ENCODE measurements at places on chromosomes 12 and 14.

DNA sequence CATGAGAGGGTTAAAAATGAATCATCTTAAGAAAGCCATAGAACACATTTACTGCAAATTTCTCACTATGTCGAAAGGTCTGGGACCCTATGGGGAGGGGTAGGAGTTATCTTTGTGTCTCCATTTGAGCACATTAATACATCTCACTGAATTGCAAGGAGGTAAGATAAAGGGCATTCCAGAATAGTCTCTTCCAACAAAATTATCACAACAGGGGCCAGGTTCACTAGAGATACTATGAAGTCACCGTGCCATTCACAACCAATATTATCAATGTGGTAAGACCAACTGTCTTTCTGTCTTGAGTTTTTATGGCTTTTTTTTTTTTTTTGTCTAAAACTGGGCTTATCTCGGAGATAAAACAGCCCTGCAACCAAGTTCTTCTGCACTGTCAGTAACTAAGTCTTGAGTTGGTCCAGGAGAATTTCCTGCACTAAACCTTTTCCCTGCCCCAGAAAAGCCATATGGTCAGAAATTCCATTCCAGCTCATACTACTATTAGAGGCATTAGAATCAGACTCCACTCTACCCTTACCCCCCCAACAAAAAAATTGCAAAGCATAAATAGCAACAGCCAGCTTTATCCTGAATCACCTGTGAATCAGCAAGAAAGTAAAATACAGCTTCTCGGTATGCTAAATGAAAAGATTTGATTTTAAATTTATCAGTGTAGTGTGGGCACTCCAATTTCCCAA is 79.7 kb downstream of the PTPRR start:
- H3K27me3 ChIP-seq = no peaks in the 10 kb centered on the region
- no peaks in the 10 kb centered on the region for H3K36me3 ChIP-seq
- no peaks in the 10 kb centered on the region for H3K4me1 ChIP-seq
- no peak for DNase-seq
- H3K4me3 ChIP-seq = no peak overlapping the region

- H3K27ac ChIP-seq = no peak overlapping the region
- no peak for DNase-seq
- no peak overlapping the region for H3K4me3 ChIP-seq
- H3K36me3 ChIP-seq = no peaks in the 10 kb centered on the region
These were observed 82.6 kb downstream of the CCDC92 start for GRCh38 chr12:123889848-123890535.

DNA sequence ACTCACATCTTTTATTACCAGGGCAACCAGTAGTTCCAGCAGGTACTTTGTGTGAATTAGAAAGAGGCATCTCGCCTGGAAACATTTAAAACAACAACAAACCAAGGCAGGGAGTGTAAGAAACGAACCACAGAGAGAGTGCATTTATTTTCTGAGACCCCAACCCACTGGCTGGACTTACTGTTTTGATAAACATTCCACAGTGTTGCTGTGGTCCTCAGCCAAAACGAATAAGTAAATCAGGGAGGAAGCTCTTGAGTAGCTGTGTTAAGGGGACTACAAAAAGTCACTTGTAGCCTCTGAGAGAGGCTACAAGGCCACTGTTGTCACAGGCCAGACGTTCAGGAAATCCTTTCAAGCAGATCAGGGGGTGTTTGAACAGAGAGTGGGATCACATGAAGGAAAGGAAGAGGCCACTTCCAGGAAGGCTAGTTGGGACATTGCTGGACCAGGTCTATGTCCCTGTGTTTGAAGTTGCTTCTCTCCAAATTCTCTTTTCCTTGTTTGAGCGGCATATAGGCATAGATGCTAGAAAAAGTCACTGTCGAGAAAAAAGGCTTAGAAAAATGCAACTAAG is 33.8 kb downstream of the DMAC2L start:
- H3K4me1 ChIP-seq = peaks cover 26% of the 10 kb centered on the region
- H3K4me3 ChIP-seq = no peak overlapping the region
- no peak for DNase-seq

DNA sequence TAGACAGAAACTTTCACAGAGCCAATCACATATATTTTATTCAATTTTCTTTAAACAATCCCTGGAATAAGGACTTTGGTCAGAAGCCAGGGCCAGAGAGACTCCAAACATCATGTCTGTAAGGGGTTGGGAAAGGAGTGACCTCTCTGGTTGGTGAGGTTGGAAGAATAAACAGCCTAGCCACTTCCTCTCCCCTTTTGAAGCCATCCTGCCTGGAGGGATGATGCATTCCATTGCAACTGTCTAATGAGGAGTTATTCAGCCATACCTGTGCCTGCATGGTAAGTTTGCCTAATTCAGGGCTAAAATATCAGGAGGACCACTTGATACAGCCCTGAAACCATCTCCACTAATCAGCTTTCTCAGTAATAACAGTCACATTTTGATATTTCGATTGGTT is 299.8 kb downstream of the KCNH5 start:
- H3K4me1 ChIP-seq = no peaks in the 10 kb centered on the region
- H3K36me3 ChIP-seq = no peaks in the 10 kb centered on the region
- no peaks in the 10 kb centered on the region for H3K27me3 ChIP-seq
- no peak overlapping the region for H3K27ac ChIP-seq
- H3K4me3 ChIP-seq = no peak overlapping the region

DNA sequence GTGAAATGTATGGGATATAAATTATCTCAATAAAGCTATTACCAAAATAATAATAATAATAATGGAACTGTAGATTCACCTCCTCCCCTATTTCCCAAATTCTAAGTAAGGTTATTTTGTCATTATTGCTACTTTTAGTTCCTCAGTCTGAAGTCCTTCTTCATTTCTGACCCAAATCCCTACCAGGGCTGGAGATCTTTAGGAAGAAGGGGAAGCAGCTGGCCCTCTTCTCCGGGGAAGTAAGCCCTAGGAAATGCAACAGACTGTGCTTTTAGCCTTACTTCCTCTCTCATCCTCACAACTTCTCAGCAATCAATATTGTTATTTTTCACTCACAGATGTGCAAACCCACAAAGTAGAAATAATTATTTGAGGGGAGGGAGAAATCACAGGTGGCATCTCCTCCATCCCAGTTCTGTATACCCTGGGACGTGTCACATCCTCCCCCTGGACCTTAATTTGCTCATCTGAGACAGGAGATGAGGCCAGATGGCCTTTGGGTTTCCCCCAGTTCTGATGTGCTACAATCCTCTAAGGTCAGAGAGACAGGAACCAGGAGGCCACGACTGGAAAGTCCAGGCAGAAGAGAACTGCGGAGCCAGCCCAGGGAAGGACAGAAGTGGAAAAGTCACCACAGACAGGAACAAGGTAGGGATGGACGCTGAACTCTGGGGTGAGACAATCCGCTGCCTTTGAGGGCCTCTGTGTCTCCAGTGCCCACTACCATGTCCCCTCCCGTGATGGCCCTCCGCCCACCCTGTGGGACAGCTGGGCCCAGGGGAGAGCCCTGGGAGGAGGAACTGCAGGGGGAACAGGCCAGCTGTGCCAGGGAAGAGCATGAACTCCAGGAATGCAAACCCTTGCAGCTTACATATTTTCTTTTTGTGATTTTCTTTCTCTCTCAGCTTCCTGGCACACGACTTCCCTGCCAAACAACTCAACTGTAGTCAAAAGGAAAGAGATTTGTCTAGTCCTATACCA is 10.6 kb upstream of the TNFRSF1A start:
- no peak for DNase-seq
- H3K36me3 ChIP-seq = no peaks in the 10 kb centered on the region
- H3K4me3 ChIP-seq = no peak overlapping the region
- no peak overlapping the region for H3K27ac ChIP-seq
- H3K27me3 ChIP-seq = no peaks in the 10 kb centered on the region
- H3K4me1 ChIP-seq = peaks cover 13% of the 10 kb centered on the region

DNA sequence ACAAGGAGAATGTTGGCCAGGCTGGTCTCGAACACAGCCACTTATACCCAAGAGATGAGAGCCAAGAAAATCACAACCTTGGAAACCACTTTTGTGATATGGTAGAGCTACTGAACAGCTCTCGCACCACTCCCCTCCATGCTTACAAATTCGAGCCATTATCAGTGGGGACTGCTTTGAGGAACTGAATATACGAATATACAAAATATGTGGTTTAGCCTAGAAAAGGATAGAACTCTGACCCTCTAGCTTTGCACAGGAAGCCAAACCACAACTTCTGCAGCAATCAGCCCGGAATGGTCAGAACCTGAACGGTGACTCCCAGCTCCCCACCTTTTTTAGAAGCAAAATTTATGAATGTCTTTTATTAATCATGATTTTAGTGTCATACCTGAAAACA is 129.8 kb upstream of the TMEM132C start:
- no peak overlapping the region for H3K4me3 ChIP-seq
- no peak overlapping the region for H3K27ac ChIP-seq
- no peaks in the 10 kb centered on the region for H3K27me3 ChIP-seq

Data from ovary (tissue), 10 donors.